Articular chondrocyte of knee joint (primary cell): ENCODE measurements at places on chromosomes 5 and 9. TPM values are rescaled to one million over a fixed set of nuclear protein-coding genes. Genes with fewer than 3 reads are reported as not detected.

PROB1 gene
- 0.76 and 0.78 TPM in 2 replicates for total RNA-seq

TMC1 gene
- 0.39 and 0.76 TPM in 2 replicates for total RNA-seq

ZCCHC9 gene
- 35.8 and 38.4 TPM in 2 replicates for total RNA-seq

NEUROG1 gene
- total RNA-seq = not detected in 2 replicates

PELO gene
- 19.2 and 23.7 TPM in 2 replicates for total RNA-seq

PCDHGA5 gene
- total RNA-seq = 5.6 and 6.5 TPM in 2 replicates

SOWAHA gene
- total RNA-seq = 0.11 and 0.13 TPM in 2 replicates

FOXD4L4 gene
- total RNA-seq = 0.13 TPM in 1 of 2 replicates, not detected in the other

ECM2 gene
- 52.8 and 61.9 TPM in 2 replicates for total RNA-seq

STPG3 gene
- total RNA-seq = not detected in 2 replicates

FGFR4 gene
- 0.11 and 0.26 TPM in 2 replicates for total RNA-seq

CCNI2 gene
- not detected in 2 replicates for total RNA-seq

GHR gene
- 8.8 and 10.8 TPM in 2 replicates for total RNA-seq

GLRA1 gene
- total RNA-seq = not detected in 2 replicates

PBX3 gene
- 42.5 and 55.5 TPM in 2 replicates for total RNA-seq

ADAMTS19 gene
- under 0.01 TPM in 1 of 2 replicates, not detected in the other for total RNA-seq

ITGA2 gene
- 1.4 and 4.4 TPM in 2 replicates for total RNA-seq

FCN1 gene
- total RNA-seq = not detected in 2 replicates

RANBP3L gene
- total RNA-seq = 0.76 and 0.78 TPM in 2 replicates

GOLM1 gene
- 240 and 290 TPM in 2 replicates for total RNA-seq

NDST1 gene
- 45.8 and 60.5 TPM in 2 replicates for total RNA-seq

ARHGEF39 gene
- 0.39 and 5.5 TPM in 2 replicates for total RNA-seq

IER5L gene
- total RNA-seq = 52.7 and 55.3 TPM in 2 replicates

ANGPTL2 gene
- 51.1 and 64.2 TPM in 2 replicates for total RNA-seq

EIF4EBP3 gene
- 4.2 and 5.0 TPM in 2 replicates for total RNA-seq

ASS1 gene
- 183 and 215 TPM in 2 replicates for total RNA-seq

DMRT2 gene
- not detected in 2 replicates for total RNA-seq

NACC2 gene
- total RNA-seq = 24.8 and 28.0 TPM in 2 replicates

TNFSF8 gene
- not detected in 2 replicates for total RNA-seq

GZMA gene
- not detected in 2 replicates for total RNA-seq

FABP6 gene
- total RNA-seq = not detected in 2 replicates
